ENCODE measurements at places on chromosomes 5 and 9.

DNA sequence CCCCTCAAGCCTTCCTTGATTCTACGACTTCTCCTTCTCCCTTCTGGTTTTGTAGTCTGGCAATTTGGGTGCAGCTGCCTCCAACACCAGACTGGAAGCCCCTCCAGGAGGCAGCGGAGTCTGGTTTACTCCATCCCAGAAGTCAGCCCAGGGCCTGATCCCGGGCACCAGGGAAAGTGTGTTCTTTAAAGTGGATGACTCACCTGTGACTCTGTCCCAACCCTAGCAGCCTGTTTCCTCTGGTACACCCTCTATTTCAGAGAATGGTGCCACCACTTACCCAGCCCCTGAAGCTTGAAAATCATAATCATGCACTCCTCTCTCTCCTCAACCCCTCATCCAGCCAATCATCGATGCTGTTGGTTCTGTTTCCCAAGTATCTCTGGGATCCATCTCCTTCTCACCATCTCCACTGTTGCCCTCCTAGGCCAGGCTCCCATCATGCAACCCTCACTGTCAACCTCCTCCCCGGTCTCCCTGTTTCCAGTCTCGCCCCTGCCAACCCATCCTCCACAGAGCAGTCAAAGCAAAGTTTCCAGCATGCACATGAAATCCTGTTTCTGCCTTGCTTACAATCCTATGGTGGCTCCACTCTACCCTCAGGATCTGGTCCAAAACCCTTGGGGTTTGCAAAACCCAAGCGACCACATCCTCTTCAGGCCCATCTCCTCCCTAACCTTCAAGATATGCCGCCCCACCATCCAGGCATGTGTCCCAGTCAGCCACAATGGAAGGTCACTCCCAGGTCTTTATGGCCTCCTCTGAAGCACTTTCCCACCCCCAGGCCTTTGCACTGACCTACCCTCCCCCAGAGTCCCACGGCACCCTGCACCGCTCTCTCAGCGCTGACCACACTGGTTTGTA lies 10.5 kb downstream of the LHX6 start:
- no peak for DNase-seq

DNA sequence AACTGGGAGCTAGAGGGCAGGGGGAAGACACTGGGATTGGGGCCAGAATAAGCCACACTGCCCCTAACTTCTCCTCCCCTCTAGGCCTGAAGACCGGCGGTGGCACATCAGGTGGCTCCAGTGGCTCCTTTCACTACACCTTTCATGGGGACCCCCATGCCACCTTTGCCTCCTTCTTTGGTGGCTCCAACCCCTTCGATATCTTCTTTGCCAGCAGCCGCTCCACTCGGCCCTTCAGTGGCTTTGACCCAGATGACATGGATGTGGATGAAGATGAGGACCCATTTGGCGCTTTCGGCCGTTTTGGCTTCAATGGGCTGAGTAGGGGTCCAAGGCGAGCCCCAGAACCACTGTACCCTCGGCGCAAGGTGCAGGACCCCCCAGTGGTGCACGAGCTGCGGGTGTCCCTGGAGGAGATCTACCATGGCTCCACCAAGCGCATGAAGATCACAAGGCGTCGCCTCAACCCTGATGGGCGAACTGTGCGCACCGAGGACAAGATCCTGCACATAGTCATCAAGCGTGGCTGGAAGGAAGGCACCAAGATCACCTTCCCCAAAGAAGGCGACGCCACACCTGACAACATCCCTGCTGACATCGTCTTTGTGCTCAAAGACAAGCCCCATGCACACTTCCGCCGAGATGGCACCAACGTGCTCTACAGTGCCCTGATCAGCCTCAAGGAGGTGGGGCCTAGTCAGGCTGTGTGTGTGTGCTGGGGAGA lies 6.8 kb downstream of the DNAJB5 start:
- no peak for DNase-seq

- no peak for DNase-seq
Observed at GRCh38 chr9:105280691-105281090, 36.2 kb downstream of the SLC44A1 start.

GRCh38 chr5:101431201-101431600 lies 528.1 kb upstream of the ST8SIA4 start:
- DNase-seq = no peak

GRCh38 chr5:113294311-113295110 lies 140.3 kb downstream of the TSSK1B start:
- DNase-seq = peak; percentile 61

GRCh38 chr9:37678789-37679273 lies 28.1 kb downstream of the FRMPD1 start:
- DNase-seq = no peak

DNA sequence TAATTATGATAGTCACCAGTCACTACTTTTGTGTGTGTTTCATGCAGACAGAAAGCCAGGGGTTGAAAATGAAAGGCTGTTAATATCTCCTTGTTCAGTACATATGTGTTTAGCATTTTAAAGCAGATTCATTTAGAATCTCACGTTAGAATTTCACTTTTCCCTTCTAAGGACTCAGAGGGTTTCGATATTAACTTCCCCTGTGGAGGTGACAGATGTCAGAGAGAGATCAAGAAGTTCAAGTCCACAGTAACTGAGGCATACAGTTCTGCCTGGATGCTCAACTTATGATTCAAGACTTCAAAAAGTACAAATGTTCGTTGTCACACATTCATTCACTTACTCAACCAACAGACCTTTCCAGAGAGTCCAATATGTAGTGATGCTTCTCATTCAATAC lies 251.1 kb downstream of the EBF1 start:
- DNase-seq = no peak

- DNase-seq = no peak
Observed at GRCh38 chr9:25742256-25742655, 64.0 kb upstream of the TUSC1 start.

DNA sequence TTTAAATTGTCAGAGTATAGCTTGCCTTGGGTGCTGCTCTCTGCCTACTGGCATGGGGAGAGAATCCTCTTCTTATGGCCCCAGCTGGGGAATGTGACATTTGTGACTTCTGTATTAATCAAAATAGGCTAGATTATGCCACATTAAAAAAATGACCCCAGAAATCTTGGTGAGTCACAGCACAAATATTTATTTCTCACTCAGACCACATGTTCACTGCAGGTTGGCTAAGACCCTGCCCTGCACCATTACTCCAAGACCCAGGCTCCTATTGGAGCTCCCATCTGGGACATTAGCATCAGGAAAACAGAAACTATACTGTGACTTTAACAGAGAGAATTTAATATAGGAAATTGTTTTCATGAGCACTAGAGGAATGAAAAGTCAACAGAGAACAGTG lies 16.6 kb upstream of the WHRN start:
- no peak for DNase-seq

- DNase-seq = no peak
Observed at GRCh38 chr5:151661968-151662732, 24.6 kb downstream of the SPARC start.

DNA sequence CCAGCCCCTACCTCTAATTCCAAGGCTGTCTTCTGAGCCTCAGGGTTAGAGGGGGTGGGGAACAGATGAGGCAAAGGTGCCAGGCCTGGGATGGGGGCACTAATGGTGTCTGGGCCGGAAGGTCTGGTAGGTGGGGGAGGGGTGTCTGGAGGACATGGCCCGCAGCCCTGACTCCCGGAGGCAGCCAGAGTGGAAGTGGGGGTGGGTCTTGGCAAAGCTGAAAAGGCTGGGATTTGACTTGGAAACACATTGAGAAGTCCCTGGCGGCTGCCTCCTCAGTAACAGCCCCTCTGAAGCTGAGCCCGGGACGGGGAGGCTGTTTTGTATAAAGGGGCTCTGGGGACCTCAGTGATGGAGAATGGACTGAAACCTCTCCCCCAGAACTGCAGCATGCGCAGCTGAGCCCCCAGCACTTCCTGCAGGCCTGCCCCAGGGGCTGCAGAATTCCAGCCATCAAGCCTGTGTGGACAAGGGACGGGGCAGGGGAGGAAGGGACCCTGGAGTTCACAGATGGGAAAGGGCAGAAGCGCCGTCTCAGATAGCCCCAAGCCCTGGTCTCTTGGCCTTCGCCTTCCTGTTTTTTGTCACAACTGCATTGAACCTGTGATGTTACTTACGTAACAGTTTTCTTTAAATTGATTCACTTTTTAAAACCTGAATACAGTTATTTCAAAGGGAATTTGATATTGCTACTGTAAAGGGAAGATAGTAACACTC lies 49.3 kb upstream of the SYNPO start:
- DNase-seq = no peak

GRCh38 chr9:132802121-132802795 lies 75.8 kb downstream of the AK8 start:
- no peak for DNase-seq

- DNase-seq = no peak
Observed at GRCh38 chr9:71518045-71518827, 250.1 kb downstream of the CEMIP2 start.

- no peak for DNase-seq
Observed at GRCh38 chr9:133264235-133264764, 10.7 kb downstream of the ABO start.

GRCh38 chr9:37621273-37622121 lies 29.1 kb upstream of the TOMM5 start:
- no peak for DNase-seq

- no peak for DNase-seq
Observed at GRCh38 chr5:124162767-124163532, 583.5 kb downstream of the ZNF608 start.

GRCh38 chr9:103949096-103949495 lies 145.0 kb upstream of the SMC2 start:
- DNase-seq = no peak

- no peak for DNase-seq
Observed at GRCh38 chr9:36319183-36319582, 60.9 kb upstream of the GNE start.

Data from activated T-cell treated with anti-CD3 and anti-CD28 coated beads for 24 hours (primary cell).